ENCODE measurements at places on chromosomes 4 and X.

GRCh38 chrX:9267415-9267814 is 197.4 kb upstream of the TBL1X start:
- DNase-seq = no peak

DNA sequence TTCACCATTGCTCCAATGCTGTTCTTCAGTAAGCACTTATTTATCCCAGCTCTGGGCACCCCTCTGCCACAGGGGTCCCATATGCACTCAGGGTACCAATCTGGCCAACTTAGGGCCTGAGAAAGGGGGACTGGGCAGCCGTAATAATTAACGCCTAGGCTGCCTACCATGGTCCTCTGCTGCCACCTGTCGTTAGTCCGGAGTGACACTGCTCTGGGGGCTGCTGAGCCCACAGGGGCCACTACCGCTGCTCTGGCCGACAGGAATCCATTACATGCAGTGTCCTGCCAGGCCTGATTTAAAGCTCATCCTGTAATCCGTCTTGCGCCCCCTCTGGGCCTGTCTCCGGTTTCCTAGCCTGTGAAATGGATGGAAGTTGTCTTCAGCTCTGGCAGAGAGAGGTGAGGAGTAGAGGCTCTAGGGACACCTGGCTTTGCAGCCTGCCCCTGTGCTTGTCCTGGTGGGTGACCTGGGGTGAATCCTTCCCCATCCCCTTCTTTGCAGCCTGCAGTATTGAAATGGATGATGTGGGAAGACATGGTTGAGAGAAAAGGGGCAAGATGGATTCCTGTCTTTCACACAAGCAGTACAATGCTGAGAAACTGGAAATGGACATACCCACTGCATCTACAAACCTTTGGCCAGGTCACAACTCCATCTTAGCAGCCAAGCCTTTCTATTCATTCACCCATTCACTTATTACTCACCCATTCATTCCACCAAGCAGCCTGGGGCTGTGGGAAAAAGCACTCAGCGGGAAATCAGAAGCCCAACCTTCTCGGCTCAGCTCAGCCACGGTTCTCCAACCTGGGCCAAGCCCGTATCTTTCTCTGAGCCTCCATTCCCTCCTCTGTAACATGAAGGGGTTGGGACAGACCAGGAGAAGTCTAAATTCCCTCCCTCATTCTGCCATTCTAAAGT is 116.3 kb upstream of the NALF2 start:
- peak; percentile 9 for DNase-seq

GRCh38 chr4:19925516-19925915 is 326.2 kb upstream of the SLIT2 start:
- DNase-seq = no peak

DNA sequence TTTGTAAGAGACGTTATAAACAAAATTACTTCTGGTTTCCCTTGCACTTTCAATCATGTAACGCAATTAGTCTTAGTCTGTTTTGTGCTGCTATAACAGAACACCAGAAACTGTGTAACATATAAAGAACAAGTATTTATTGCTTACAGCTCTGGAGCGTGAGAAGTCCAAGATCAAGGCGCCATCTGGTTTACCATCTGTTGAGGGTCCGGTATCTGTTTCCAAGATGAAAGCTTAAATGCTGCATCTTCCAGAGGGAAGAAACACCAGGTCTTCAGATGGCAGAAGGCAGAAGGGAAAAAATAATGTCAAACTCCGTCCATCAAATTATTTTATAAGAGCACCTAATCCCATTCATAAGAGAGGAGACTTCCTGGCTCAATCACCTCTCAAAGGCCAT is 474.1 kb downstream of the PDGFC start:
- DNase-seq = no peak

DNA sequence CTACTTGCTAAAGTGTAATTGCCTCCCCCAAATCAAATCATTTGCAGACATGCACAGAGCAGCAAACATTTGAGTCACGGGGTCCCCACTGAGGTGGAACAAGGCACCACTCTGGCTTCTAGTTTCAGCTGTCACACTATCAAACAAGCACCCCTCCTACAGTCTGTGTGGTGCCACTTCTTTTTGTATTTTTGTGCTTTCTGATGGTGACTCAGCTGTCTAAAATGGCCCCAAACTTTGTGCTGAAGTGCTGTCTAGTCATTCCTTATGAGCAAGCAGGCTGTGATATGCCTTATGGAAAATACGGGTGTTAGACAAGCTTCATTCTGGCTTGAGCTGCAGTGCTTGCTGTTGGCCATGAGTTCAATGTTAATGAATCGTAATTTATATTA is 15.4 kb downstream of the IGFBP7 start:
- no peak for DNase-seq

DNA sequence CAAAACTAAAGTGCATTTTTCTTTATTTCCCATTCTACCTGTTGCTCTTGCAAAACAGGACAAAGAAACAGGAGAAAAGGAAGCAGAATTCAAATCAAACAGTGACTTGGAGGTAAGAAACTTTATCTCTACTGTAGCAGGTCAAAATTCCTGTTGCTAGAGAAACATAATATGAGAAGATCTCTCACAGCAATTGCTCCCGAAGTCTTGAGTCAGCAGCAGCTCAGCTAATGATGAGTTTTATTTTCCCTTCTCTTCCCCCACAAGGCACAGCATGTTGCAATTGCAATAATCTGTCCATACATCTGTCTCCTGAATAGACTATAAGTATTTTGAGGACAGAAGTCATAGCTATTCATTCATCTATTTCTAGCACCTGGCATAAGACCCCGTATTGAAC is 112.7 kb downstream of the CLNK start:
- no peak for DNase-seq

DNA sequence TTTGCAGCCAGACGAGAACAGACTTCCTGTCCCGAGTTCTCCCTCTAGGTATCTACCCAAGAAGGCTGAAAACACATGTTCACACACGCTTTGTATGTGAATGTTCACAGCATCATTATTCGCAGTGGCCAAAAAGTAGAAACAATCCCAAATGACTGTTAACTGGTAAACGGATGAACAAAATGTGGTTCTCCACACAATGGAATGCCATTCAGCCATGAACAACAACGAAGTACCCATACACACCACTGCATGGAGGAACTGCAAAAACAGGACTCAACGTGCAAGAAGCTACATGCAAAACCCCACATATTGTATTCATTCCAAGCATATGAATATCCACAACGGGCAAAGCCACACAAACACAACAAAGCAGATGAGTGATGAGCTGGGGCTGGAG is 45.0 kb downstream of the PDHA1 start:
- no peak for DNase-seq

DNA sequence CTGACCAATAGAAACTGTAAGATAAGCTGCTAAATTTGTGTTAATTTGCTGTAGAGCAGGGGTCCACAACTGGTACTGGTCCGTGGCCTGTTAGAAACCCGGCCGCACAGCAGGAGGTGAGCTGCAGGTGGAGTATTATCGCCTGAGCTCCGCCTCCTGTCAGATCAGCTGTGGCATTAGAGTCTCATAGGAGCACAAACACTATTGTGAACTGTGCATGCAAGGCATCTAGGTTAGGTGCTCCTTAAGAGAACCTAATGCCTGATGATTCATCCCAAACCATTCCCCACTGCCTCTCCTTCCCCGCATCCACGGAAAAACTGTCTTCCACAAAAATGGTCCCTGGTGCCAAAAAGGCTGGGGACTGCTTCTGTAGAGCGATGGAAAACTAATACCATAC is 19.7 kb downstream of the FBXW7 start:
- DNase-seq = no peak

- no peak for DNase-seq
Observed at GRCh38 chr4:97504713-97505112, 638.6 kb downstream of the STPG2 start.

GRCh38 chr4:153809307-153809706 is 20.4 kb upstream of the SFRP2 start:
- DNase-seq = no peak

GRCh38 chr4:140090215-140090731 is 63.7 kb downstream of the MAML3 start:
- DNase-seq = no peak

- DNase-seq = no peak
Observed at GRCh38 chrX:55057675-55058249, 17.1 kb upstream of the PAGE2B start.

- no peak for DNase-seq
Observed at GRCh38 chr4:7226439-7226838, 34.1 kb downstream of the SORCS2 start.

- no peak for DNase-seq
Observed at GRCh38 chr4:26360273-26360672, 39.5 kb downstream of the RBPJ start.

DNA sequence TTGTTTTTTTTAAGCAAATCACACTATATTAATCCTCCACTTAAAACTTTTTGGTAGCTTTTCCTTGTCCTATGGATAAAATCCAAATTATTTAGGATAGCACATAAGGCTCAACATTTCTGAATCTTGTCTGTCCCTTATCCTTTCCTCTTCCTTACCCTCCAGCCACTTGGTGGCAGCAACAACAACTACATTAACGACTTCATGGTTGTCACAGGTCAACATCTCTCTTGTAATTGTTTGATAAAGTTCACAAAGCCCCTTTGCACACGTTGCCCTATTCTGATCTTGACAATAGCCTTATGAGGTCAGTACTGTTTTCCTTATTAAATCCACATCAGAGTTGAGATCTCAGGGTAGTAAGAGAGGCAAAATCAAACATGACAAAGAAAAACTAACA is 269.0 kb upstream of the PABPC4L start:
- no peak for DNase-seq

- DNase-seq = no peak
Observed at GRCh38 chrX:39264023-39264422, 462.8 kb downstream of the MID1IP1 start.

DNA sequence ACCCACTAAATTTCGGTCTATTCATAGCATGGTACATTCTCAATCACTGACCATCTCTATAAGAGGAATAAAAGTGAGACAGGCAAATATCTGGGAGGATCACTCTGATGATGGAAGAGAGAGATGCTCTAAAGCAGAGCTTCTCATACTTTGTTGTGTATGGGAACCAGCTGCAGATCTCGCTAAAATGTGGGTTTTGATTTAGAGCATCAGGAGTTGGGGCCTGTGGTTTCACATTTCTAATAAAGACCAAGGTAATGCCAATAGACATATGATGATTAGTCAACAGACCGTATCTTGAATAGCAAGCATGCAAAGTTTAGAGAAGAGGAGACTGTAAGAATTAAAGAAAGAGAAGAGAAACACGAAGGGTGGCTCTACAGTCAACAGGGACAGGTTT is 107.4 kb upstream of the FTHL17 start:
- DNase-seq = no peak

- no peak for DNase-seq
Observed at GRCh38 chrX:102652031-102652688, 877 bp downstream of the GPRASP1 start.

GRCh38 chrX:118474586-118474985 is 21.0 kb upstream of the DOCK11 start:
- DNase-seq = no peak

- DNase-seq = no peak
Observed at GRCh38 chr4:126262665-126263064, 947.9 kb downstream of the FAT4 start.

DNA sequence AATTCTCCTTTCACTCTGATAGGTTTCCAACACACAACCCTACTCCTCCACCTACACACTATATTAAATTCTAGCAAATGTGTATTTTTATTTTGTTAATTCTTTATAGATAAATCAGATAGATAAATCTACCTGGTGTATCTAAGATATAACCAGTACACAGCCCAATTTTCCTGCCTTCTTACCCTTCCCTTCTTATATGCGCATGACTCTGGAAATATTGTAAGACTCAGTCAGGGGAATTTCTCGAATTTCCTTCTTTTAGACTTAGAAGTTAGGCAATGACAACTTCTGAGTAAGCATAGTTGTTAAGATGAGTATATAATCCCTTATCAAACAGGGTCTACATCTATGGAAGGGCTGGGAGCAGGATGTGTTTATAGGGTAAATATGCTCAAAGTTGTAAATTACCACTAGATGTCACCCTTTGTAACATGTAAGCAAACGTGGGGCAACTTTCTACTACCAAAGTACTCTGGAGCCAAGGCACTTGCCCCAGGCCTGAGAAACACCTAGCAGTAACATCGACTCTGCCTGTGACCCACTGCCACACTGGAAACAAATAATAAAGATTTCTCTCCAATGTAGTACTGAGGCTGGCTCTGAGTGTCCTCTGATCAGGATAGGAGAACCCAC is 444.7 kb downstream of the IQCM start:
- no peak for DNase-seq

- DNase-seq = no peak
Observed at GRCh38 chr4:10983268-10983667, 298.7 kb upstream of the CLNK start.

GRCh38 chrX:102627640-102628039 is 23.6 kb upstream of the GPRASP1 start:
- no peak for DNase-seq

GRCh38 chr4:3423952-3424351 is 17.8 kb upstream of the HGFAC start:
- DNase-seq = no peak

DNA sequence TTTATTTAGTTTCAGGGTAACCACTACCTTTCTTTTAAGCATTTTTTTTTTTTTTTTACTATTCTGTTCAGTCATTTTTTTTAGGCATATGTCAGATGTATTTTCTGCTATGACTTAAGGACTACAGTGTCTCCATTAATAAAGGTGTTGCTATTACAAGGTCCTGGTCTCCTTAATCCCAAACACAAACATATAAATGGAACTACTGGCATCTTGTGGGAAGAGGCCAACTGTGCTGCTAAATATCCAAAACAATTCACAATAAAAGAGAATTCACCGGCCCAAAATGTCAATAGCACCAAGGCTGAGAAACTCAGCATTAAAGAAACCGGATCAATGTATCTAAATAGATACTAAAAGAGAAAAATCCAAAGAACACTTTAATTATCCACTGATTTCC is 26.4 kb downstream of the LCORL start:
- DNase-seq = no peak

DNA sequence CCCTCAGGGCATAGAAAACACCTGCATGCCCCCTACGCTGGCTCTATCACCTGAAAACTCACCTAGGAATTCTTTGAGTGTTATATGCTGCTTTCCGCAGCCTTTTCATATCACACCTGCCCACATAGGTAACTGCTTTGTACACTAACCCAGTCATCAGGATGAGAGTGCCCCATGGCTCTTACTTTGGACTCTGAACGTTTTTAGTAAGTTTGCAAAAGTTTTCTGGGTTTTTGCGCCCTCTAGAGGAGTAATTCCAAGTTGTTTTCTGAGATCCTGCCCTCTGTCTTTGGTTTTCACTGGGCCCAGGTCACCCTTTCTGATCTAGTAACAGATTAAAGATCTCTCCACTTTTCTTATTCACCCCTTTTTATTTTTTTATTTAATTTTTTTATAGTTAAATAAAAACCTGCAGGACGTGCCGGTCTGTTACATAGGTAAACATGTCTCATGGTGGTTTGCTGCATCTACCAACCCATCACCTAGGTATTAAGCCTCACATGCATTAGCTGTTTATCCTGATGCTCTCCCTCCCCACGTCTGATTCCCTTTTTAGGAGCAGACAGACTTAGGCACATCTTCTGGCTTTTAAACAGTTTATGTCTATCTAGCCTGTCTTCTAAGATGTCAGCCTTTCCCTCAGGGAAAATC is 139.2 kb downstream of the NWD2 start:
- no peak for DNase-seq
